ENCODE measurements at places on chromosomes 16 and 17. TPM values are rescaled to one million over a fixed set of nuclear protein-coding genes. Genes with fewer than 3 reads are reported as not detected.

- DNase-seq: no peak
- no peaks in the 10 kb centered on the region for H3K36me3 ChIP-seq
- peaks cover 11% of the 10 kb centered on the region for H3K4me1 ChIP-seq
- no peak overlapping the region for H3K4me3 ChIP-seq
- H3K27me3 ChIP-seq: no peaks in the 10 kb centered on the region
Observed at GRCh38 chr17:20966870-20967269, 75.9 kb downstream of the USP22 start.

- peak overlapping the region; percentile 17 for H3K27ac ChIP-seq
- DNase-seq: no peak
- no peaks in the 10 kb centered on the region for H3K36me3 ChIP-seq
- no peaks in the 10 kb centered on the region for H3K27me3 ChIP-seq
Observed at GRCh38 chr17:909642-910323, 69.8 kb downstream of the NXN start.

Gene HSD17B2
- 12.2 TPM for total RNA-seq

- H3K36me3 ChIP-seq: no peaks in the 10 kb centered on the region
- no peaks in the 10 kb centered on the region for H3K4me1 ChIP-seq
- H3K27ac ChIP-seq: no peak overlapping the region
- H3K4me3 ChIP-seq: no peak overlapping the region
- no peak for DNase-seq
Observed at GRCh38 chr17:82802075-82802780, 37.6 kb downstream of the ZNF750 start.

GRCh38 chr17:42310787-42311215 is 22.5 kb downstream of the STAT5A start:
- H3K27me3 ChIP-seq: no peaks in the 10 kb centered on the region
- no peak overlapping the region for H3K27ac ChIP-seq
- peaks cover 16% of the 10 kb centered on the region for H3K36me3 ChIP-seq
- H3K4me3 ChIP-seq: no peak overlapping the region
- H3K4me1 ChIP-seq: peaks cover 18% of the 10 kb centered on the region
- DNase-seq: no peak

GRCh38 chr16:30401768-30402425 is 5.5 kb upstream of the ZNF771 start:
- H3K4me1 ChIP-seq: peaks cover 34% of the 10 kb centered on the region
- no peaks in the 10 kb centered on the region for H3K36me3 ChIP-seq
- H3K27me3 ChIP-seq: no peaks in the 10 kb centered on the region
- no peak overlapping the region for H3K27ac ChIP-seq

Gene TMC7
- 0.78 TPM for total RNA-seq

DNA sequence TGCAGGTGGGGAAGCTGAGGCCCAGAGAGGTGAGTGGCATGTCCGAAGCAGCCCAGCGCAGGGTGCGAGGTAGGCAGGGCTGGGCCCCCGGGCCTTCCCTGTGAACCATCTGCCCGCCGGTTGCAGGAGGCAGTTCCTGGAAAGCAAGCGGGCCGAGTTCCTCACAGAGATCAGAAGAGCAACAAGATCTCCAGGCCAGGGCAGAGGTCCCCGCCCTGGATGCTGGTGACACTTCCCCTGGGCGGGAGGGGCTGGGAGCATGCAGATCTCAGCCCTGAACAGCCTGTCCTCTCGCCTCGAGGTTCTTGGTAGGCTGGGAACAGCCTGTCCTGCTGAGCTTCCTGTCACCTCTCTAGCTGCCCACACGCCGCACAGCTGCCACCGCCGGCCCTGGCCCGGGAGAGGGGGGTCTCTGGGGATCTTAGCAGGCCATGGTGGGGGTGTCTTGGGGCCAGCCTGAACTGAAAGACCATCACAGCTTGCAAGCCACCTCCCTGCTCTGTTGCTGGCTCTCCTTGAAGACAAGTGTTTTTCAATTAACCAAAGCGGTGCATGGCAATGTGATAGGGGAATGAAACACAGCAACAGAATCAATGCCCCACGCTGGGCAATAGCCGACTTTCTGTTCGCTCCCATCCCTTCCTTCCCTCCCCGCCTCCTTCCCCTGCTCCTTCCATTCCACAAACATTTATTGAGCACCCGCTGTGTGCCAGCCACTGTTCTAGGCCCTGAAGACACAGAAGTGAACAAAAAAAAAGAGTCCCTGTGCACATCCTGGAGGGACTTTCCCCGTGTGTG is 31.7 kb downstream of the SOCS1 start:
- no peak overlapping the region for H3K27ac ChIP-seq
- no peaks in the 10 kb centered on the region for H3K36me3 ChIP-seq
- H3K4me1 ChIP-seq: no peaks in the 10 kb centered on the region

- no peaks in the 10 kb centered on the region for H3K36me3 ChIP-seq
- DNase-seq: no peak
- H3K4me3 ChIP-seq: no peak overlapping the region
- no peak overlapping the region for H3K27ac ChIP-seq
- H3K4me1 ChIP-seq: peaks cover 54% of the 10 kb centered on the region
- H3K27me3 ChIP-seq: no peaks in the 10 kb centered on the region
Observed at GRCh38 chr17:67829331-67829730, 4.0 kb downstream of the BPTF start.

Gene ZNF747
- total RNA-seq: 10.2 TPM

Measured in body of pancreas (tissue), 4 donors.